COLO829 (cell line): ENCODE measurements at places on chromosomes 6 and 20.

DNA sequence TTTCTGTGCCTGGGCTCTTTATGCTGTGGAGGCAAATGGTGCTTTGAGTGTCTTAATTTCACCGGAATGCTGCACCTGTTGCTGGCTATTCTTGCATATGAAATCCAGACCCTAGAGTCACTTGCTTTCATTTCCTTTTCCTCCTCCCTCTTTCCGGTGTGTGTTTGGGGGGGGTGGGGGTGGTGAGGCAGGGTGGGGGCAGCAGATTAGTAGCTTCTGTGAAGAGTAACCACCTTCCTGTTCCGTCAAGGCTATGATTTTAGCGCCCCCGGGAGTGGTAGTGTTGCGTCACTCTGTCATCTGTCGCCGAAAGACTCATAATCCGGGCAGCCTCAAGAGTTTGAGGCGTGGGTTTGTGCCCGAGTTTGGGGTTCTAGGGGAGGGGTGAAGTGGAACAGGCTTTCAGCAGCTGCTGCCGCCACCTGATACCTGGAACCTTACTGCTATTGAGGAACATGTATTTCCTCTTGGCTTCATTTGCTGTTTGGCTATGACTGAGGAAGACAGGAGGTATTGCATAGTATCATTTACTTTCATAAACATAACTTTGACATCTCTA lies 49.1 kb downstream of the UTRN start:
- DNase-seq = no peak

- DNase-seq = peak; percentile 49
Observed at GRCh38 chr6:35370124-35370741, 27.9 kb downstream of the PPARD start.

DNA sequence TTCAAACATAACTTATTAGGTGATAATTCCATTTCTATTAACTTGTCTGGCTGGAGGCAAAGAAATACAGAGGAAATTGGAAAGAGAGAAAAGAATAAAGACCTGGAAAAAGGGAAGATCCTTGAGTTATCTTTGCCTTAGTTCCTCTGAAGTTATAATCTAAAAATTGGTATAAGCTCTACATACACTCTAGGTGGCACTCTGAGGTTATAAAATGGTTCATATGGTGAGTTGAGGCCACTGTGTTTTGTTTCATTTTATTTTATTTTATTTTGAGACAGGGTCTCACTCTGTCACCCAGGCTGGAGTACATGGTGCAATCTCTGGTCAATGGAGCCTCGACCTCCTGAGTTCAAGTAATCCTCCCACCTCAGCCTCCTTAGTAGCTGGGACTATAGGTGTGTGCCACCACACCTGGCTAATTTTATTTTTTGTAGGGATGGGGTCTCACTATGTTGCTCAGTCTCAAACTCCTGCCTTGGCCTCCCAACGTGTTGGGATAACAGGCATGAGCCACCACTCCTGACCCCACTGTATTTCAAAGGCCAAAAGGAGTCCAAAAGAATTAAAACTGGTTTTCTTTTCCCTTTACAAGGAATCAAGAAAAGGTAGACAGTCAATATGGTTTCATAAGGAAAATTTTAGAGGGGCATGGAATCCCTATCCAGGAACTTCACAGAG lies 19.4 kb downstream of the GPX6 start:
- DNase-seq = no peak

DNA sequence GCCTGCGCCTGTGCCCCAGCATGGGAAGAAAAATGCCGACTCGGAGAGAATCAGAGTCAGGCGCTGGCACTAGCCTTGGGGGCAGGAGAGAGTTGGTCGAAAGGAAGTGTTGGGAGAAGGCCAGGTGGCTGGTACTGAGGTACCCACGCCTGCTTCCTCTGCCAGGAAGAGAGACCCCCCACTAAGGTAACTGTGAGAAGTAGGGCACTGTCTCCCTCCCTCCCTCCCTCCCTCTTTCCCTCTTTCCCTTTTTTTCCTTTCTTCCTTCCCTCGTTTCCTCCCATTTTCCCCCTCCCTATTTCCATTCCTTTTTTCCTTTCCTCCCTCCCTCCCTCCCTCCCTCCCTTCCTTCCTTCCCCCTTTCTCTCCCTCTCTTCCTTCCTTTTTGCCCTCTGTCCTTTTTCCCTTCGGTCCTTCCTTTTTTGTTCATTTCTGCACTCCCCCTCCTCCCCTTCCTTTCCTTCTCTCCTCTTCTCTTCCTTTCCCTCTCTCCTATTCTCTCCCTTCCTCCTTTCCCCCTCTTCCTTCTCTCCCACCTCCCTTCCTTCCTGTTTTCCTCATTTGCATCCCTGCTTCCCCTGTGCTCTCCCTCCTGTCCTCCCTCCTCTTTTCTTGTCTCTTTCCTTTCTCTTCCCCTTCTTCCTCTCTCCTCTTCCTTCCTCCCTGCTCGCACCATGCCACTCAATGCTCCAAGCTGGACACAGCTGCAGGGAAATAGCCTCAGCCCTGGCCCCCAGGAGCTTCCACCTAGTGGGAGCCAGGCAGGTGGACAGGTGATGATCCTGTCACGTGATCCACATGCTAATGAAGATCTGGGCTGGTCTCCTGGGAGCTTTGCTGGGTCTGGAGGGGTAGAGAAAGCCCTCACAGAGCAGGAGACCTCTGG lies 148.0 kb downstream of the DHX35 start:
- no peak for DNase-seq

DNA sequence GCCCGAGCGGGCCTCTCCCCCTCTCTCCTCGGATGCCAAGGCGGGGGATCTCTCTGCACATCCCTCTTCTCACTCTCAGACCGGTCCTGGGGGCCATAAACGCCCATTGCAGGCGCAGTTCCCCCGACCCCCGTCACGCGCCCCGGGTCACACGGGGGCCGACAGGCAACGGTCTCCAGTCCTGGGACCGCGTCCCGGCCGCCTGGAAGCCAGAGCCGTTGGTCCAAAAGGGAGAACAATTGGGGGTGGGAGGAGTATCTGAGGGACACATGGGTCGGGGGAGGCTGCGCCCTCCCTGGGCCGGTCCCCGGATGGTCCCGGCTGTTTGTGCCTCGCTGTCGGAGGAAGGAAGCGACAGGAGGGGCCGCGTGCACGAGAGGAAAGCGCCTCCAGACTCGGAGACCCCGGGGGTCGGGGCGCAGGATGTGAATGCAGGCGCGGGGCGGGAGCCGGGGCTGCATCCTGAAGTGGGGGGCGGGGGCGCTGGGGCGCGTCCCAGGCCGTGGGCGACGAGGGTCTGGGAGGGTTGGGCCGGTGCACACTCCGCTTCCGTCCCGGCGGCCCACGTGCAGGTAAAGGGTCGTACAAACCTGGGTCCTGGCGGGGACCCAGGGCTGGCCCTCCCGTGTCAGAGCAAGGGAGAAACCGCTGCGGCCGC lies 903 bp downstream of the SLC4A11 start:
- no peak for DNase-seq

GRCh38 chr6:71404145-71404966 lies 115.7 kb downstream of the OGFRL1 start:
- DNase-seq = peak; percentile 58

GRCh38 chr20:38932457-38933120 lies 6.4 kb downstream of the FAM83D start:
- DNase-seq = peak; percentile 38

DNA sequence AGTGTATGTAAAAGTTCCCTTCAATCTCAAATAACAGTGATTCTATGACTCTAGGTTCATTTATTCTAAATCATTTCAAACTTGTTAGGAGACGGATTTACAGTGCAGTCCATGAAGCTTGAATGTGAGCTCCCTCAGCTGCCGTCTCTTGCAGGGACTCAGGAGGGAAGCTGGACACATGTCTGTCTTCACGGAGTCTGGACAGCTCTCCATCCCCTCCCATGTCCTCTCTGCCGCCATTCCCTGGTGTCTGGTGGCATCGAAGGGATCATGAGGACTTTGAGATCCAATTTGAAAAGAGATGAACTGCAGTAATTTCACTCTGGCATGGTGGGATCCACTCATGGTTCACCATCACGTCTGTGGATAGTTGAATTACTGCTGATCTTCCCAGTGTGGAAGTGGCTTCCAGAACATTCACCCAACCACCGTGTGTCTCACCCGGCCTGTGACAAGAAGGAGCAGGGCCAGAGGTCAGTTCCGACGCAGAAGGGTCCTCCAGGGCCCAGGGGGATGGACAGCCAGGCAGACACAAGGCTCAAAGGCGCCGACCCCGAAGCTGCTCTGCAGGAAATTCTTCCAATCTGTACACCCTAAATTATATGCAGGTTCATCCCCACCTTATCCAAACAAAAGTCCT lies 370.1 kb downstream of the THBS2 start:
- DNase-seq = no peak

GRCh38 chr6:7196019-7196402 lies 88.2 kb downstream of the RREB1 start:
- no peak for DNase-seq
